ENCODE measurements at places on chromosomes 6 and 20.

GRCh38 chr6:46555129-46555528 is 63.9 kb upstream of the RCAN2 start:
- no peak for DNase-seq

DNA sequence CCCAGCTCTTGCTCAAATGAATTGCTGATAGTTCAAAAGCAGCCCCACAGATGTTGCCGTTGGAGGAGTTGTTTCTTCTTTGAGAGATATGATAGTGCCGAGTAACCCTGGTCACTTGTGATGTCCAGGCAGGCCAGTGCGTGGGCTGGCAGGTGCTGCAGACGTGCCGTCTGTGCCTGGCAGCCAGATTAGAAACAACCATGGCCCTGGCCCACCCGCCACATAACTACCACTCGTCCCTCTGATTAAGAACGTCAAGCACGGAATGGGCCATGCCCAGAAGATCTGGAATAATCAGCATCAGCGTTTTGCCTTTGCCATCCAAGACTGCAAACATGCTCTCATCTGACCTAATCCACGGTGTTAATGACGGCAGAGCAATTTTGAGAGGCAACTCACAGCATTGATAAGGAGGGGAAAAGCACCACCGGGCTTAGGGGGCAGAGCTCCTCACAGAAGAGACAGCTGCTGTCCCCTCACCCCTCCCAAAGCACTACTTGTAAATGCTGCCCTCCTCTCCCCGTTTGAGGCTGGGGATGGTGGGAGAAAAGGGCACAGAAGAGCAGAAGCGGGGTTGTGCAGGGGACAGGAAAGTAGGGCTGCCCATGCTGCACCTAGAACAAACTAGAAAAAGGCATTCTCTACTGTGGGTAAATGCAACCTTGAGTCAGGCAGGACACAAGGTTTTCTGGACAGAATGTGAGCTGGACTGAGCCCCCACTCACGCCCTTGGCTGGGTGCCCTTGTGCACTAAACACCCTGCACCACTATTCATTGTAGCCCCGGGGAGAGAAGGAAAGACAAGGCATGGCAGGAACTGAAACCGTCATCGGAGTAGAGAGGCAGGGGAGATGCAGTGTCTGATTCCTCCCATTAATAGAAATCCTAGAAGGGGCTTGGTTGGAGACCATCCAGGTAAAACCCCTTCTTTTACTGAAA is 5.3 kb upstream of the CPNE5 start:
- DNase-seq = no peak

- no peak for DNase-seq
These were observed 47.5 kb downstream of the TSPYL4 start for GRCh38 chr6:116206231-116206903.

- DNase-seq = no peak
These were observed 44.1 kb downstream of the DUSP22 start for GRCh38 chr6:336159-337114.

- no peak for DNase-seq
These were observed 750.8 kb upstream of the SLC35B3 start for GRCh38 chr6:9186148-9186547.

DNA sequence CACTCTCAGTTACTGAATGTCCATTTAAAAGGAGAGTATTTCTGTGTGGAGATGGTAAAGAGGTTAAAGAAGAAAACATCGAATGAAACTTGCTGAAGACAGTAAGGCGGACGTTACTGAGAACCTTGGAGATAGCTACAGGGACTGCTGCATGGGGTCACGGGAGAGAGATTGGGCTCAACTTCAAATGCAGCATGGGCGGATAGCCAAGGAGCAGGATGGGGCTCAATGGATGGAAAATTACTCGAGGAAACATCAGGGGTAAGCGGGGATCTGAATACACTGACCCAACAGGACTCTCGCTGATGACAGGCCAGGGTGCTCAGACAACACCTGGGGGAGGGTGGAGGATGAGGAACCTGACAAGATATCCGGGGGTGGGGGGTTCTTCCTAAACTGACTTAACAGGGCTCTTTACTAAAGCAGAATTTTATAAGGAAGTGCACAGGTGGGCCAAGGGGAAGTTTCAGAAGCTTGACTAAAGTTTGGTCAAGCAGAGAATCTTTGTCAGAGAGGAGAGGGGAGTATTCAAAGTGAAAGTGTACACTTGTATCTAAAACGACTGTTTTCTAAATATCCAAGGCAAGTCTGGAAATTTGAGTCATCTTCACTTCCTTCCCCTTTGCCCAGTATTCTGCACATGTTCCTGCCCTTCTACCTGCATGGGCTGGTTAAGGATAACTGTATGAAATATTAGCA is 22.8 kb downstream of the ECT2L start:
- DNase-seq = no peak

- no peak for DNase-seq
These were observed 115.6 kb upstream of the PTPN1 start for GRCh38 chr20:50394569-50394968.

DNA sequence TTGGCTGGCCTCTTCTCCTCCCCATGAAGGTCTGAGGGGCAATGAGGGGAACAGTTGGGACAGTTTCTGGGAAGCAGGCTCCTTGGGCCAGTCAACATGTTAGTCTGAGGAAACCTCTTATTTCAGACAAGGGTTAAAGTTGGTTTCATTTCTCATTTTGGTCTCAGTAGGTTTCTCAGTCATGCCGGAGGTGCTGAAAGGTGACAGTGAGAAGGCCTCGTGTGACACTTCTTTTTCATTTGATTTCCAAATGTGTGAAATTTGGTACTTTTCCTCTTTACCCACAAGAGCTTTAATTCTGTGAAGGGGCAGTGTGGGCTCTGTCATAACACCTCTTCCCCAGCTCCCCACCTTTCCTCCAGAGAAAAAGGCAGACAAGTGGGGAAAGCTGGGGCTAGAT is 7.5 kb upstream of the GLP1R start:
- no peak for DNase-seq

- DNase-seq = no peak
These were observed 3.1 kb downstream of the B3GALT4 start for GRCh38 chr6:33279971-33280511.

- DNase-seq = peak; percentile 49
These were observed 45.9 kb upstream of the TAB2 start for GRCh38 chr6:149271348-149272340.

- DNase-seq = no peak
These were observed 90.8 kb downstream of the DOK5 start for GRCh38 chr20:54566031-54566688.

- DNase-seq = no peak
These were observed 894.3 kb downstream of the TFAP2A start for GRCh38 chr6:9520417-9521151.

DNA sequence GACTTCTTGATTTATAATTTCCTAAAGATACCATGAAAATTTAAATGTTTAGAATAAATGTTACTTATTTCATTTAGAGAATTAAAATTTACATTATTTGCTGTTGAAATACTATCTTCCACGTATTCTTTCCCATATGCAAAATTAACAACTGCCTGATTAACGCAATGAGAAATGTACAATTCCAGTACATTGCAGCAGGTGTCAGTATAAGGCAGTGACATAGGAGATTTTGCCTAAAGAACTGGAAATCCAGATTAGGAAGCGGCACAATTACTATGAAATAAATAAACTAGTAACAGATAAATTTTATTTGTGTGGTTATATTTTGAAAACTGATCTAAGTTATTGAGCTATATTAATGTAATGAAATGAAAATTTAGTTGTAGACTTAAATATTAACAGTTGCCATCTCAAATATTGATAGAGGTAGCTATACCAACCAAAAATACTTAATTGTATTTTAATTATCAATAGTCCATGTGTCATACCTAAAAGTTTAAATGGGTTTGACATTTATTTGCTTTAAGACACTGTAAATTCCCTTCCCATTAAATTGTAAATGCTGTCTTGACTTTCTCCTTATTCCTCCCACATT is 300.2 kb downstream of the UTRN start:
- DNase-seq = no peak

All from stimulated activated CD8-positive, alpha-beta memory T cell treated with anti-CD3 and anti-CD28 coated beads, Interleukin-15, amount 100 ng/mL, for 1 hour (primary cell).